ENCODE measurements at places on chromosomes 5 and 9.

- DNase-seq, result no peak
Observed at GRCh38 chr5:7501061-7501460, 105.1 kb downstream of the ADCY2 start.

DNA sequence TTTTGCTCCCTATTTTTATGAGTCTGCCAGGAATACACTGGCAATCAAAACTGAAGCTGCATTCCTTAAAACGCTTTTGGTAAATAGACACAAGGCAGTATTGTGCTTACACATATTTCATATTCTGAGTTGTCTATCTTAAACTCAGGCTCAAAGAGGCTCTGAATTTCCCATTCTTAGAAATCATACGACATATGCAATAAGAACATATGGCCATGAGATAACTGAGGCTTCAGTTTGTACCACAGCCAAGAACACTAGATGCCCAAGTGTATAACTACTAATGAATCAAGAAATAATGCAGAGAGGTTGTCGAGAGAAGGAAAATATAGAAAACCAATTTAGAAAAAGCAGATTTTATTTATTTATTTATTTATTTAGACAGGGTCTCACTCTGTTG lies 357.4 kb downstream of the NDUFS4 start:
- DNase-seq, result no peak

DNA sequence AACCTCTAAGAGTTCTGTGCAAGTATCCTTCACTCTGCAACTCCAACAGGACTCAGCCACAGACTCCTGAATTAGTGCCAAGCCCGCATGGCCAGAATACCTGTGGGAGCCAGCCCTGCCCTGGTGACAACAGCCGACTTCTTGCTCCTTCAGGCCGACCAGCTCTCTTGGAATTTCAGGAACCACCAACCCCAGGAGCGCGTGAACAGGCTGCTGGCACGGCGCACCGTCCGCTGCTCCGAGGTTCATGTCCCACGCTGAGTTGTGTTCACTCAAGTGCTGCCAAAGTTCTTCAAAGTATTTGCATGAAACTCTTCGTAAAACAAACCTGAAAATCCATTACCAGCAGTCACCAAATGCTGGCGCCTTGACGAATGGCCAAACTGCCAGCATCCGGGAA lies 232.8 kb downstream of the NR2F1-AS1 start:
- DNase-seq, result no peak

- no peak for DNase-seq
Observed at GRCh38 chr9:5278486-5278885, 26.0 kb downstream of the RLN2 start.

- DNase-seq, result no peak
Observed at GRCh38 chr5:133952729-133953567, 15.5 kb downstream of the C5orf15 start.

DNA sequence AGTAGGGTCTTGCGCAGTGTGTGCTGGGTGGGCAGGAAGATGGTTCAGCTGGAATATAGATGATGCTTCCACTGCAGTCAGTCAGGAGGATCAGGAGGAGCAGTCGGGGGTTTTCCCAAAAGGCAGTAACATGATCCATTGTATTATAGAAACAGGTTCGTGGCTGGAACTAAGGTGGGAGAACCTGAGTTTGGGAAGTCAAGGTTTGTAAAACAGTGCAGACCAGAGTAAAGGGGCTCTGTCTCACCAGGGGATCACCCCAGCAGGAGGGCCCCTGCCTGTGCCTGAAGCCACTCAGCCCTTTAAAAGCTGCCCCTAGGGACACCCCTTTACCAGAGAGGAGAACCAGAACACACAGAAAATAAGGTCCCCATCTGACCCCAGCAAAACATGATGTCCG lies 213.4 kb downstream of the AUH start:
- DNase-seq, result no peak

GRCh38 chr9:129591916-129592315 lies 29.0 kb downstream of the C9orf50 start:
- DNase-seq, result no peak

All from activated CD4-positive, alpha-beta T cell treated with anti-CD3 and anti-CD28 coated beads, Interleukin-2, amount 50 U/mL, for 4 hours (primary cell).